ENCODE measurements at places on chromosomes 6 and 20. TPM values are rescaled to one million over a fixed set of nuclear protein-coding genes. Genes with fewer than 3 reads are reported as not detected.

GRCh38 chr6:23036406-23036983 is 467.1 kb downstream of the HDGFL1 start:
- DNase-seq = no peak

GRCh38 chr6:119259027-119259426 is 90.5 kb downstream of the MAN1A1 start:
- DNase-seq = no peak

GRCh38 chr6:158172001-158172400 is 3.9 kb downstream of the GTF2H5 start:
- DNase-seq = no peak

DNA sequence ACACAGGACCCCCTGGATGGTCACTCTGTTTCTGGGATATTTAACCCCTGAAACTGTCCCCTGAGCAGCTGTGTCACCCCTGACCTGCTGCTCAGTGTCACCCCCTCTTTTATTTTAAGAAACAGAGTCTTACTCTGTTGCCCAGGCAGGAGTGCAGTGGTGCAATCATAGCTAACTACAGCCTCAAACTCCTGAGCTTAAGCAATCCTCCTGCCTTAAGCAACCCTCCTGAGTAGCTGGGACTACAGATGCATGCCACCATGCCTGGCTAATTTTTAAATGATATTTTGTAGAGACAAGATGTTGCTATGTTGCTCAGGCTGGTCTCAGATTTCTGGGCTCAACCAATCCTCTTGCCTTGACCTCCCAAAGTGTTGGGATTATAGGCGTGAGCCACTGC is 21.5 kb upstream of the GTSF1L start:
- DNase-seq = no peak

DNA sequence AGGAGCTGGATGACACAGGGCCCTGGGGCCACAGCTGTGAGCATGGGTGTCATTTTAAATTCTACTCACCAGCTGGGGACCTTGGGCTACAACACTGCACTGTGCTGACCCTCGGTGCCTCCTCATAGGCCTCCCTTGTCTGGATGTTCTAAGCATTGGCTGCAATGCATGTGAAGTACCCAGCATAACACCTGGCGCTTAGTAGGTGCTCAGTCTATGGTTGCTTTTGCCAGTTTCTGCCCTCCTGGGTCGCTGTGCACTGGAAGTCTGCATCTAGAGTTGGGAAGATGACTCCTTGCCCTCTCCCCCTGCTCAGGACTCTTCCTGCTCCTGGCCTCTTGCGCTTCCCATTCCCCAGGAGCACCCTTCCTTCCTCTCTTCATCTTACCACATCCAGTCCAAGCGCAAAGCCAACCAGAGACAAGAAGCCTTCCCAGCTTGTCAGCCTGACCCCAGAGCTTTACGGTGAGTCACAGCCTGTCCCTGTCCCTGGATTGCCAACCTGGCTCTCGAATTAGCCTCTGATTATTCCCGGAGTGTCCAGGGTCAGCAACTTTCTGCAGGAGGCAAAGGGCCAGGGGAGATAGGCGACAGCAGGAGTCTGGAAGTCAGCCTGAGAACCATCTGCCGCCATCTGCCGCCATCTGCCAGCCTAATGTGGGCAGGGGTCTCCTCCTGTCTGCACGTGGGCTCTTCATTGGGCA is 8.8 kb downstream of the SLC13A3 start:
- DNase-seq = peak; percentile 77

GRCh38 chr6:10307476-10307875 is 107.4 kb downstream of the TFAP2A start:
- no peak for DNase-seq

- no peak for DNase-seq
These were observed 51.1 kb downstream of the L3MBTL3 start for GRCh38 chr6:130069485-130069884.

DNA sequence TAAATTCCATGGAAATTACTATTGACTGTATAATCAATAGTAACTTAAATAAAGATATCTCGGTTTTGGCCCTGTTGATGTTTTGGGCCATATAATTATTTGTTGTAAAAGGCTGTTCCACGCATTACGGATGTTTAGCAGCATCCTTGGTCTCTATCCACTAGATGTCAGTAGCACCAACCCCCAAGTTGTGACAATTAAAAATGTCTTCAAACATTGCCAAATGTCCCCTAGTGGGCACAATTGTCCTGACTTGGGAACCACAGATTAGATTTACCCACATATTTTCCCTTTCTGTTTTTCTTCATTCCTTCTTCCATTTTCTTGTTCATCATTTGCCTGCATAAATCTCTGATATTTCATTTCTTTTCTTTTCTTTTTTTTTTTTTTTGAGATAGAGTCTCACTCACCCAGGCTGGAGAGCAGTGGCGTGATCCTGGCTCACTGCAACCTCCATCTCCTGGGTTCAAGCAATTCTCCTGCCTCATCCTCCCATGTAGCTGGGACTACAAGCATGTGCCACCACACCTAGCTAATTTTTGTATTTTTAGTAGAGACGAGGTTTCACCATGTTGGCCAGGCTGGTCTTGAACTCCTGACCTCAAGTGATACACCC is 13.6 kb upstream of the WFDC8 start:
- DNase-seq = no peak

DNA sequence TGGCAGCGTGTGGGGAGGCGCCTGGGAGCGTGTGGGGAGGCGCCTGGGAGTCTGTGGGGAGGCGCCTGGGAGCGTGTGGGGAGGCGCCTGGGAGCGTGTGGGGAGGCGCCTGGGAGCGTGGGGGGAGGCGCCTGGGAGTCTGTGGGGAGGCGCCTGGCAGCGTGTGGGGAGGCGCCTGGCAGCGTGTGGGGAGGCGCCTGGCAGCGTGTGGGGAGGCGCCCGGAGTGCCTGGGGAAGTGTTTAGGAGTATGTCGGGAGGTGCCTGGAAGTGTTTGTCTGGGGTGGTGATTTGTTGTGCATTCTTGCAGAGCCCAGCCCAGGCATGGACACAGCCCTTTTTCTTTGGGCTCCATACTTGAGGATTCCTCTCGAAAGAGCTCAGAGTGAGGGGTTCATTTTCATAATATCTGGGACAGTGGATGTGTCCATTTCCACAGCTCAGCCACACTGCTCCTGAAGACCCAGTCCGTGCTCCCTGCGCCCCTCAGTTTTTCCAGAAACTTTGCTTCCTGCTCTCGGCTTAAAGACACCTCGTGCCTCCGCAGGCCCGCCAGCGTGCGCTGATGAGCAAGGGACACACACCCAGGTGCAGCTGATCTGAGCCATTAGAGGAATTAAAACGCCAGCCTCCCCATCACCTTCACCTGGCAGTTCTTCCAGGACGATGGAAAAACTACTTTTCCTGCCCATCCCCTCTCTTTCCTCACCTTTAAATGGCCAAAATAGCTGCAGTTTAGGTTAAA is 172.2 kb upstream of the THBS2 start:
- DNase-seq = no peak

DNA sequence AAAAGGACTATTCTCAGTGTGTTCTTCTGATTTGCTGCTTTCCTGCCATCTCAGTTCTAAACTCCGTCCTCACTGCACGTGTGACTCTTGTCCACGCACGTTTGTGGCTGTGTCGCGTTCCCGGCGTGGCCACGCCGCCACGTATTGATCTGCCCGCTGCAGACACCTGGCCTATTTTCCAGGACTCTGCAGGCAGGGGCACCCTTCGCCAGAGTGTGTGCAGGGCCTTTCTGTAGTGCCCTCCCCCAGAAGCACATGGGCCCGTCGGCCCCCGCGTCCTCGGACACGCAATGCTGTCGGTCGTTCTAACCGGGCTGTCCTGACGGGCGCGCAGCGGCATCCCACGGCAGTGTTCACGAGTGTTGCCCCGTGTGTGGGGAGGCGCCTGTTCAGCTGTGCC is 87.6 kb downstream of the YTHDF1 start:
- DNase-seq = no peak

DNA sequence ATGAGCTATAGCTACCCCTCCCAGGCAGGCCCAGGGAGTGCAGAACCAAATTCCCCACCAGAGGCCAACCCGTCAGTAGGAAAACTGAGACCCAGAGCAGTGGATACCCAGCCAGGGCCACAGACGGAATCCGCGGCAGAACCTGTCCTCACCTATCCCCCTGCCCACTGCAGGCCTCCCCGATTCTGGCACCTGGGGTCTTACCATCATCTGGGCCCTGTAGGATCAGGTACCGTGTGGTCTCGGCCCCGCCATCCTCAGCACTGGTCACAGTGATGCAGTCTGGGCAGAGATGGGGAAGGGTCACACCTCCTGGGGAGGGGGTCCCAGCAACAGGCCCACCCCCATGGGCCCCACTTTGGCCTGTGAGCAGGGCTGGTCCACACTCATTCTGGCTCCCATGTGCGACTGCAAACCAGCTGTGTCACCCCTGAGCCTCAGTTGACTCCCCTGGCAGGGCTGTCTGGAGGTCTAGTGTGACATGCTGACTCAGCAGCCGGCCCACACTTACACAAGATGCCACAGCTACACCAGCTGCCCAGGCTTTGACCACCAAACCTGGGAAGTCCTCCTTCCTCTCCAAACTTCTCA is 3.8 kb downstream of the ZNF335 start:
- DNase-seq = no peak

DNA sequence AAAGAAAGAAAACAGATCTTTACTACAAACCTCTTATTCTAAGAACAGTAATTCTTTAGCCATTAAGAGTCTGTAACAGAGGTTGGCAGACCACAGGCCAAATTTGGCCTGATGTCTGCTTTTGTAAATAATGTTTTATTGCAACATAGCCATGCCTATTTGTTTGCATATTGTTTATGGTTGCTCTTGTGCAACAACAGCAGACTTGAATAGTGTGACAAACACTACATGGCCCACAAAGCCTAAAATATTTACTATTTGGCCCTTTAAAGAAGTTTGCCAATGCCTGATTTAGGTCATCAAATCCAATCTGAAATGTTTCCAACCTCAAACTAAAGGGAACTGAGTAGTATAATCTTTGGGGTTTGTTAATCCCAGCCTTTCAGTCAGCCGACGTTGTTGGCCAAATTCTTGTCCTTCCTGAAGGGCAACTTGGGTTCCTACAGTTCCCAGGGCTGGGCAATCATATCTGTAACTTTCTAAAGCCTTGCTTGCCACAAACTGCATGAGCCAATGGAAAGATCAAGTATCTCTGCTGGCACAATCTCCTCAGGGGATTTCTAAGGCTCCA is 33.9 kb upstream of the TBC1D20 start:
- no peak for DNase-seq

- no peak for DNase-seq
These were observed 10.3 kb downstream of the REPS1 start for GRCh38 chr6:138977646-138978167.

DNA sequence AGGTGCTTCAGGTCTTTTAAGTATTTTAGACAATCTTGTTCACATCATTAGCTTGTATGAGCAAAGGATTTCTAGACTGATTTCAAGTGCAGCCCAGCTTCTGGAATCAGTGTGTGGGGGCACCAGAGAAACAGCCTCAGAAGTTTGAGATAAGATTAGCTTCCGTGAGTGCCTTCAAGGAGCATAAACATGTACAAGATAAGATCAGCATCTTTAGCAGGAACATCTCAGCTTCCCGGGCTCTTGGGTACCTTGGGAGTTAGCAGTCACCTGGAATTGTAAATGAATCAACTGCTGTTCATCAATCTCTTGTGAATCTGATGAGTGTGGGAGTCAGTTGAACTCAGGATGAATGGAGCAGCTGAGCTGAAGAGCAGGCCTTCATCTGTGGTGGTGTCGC is 12.0 kb upstream of the CITED2 start:
- no peak for DNase-seq

DNA sequence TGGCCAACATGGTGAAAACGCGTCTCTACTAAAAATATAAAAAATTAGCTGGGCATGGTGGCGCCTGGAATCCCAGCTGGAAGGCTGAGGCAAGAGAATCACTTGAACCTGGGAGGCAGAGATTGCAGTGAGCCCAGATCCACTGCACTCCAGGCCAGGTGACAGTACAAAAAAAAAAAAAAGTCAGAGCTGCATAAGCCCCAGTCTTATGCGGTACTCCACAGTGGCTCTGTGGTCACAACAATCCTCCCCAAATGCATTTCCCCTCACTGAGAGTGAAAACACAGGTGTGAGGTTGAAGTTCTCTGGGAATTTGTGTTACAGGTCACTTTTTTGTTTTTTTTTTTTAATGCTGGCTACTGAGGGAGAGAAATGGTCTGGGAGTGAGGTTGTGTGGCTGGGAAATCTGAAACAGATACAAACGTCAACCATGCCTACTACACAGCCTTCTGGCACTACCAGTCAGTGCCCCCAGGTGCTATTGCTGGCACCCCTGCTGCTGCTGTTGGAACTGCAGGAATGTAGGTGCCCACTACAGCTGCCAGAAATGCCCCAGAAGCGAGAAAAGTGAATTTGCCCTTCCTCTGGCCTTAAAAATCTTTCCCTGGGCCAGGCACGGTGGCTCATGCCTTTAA is 5.7 kb downstream of the MRPS26 start:
- no peak for DNase-seq

GRCh38 chr20:10523443-10523842 is 88.3 kb downstream of the SLX4IP start:
- DNase-seq = no peak

- DNase-seq = no peak
These were observed 144.2 kb downstream of the ARHGAP18 start for GRCh38 chr6:129565811-129566210.

- DNase-seq = no peak
These were observed 881.8 kb upstream of the CITED2 start for GRCh38 chr6:140256248-140256647.

- no peak for DNase-seq
These were observed 142.6 kb downstream of the MRPL14 start for GRCh38 chr6:43984442-43985321.

The PRR18 gene
- total RNA-seq = not detected

The BTBD3 gene
- 45.9 TPM for total RNA-seq

The SRSF3 gene
- 144 TPM for total RNA-seq

The TRAM2 gene
- 11.0 TPM for total RNA-seq

The SCRT2 gene
- total RNA-seq = not detected

The ZFP64 gene
- 18.4 TPM for total RNA-seq

The FRMD1 gene
- not detected for total RNA-seq

The CAP2 gene
- 9.6 TPM for total RNA-seq

The CPXM1 gene
- total RNA-seq = 19.4 TPM

The MDFI gene
- 37.3 TPM for total RNA-seq

The SPATA25 gene
- total RNA-seq = 7.1 TPM

The TEAD3 gene
- total RNA-seq = 29.0 TPM

The MRPL18 gene
- 58.7 TPM for total RNA-seq

The BPIFB4 gene
- total RNA-seq = not detected

The OR10C1 gene
- total RNA-seq = not detected

The TBX18 gene
- total RNA-seq = 9.8 TPM

The NFATC2 gene
- total RNA-seq = 7.4 TPM

The ARMH2 gene
- not detected for total RNA-seq

Data from vagina (tissue), 2 donors.